ENCODE measurements at places on chromosomes 2 and 18. TPM values are rescaled to one million over a fixed set of nuclear protein-coding genes. Genes with fewer than 3 reads are reported as not detected.

- DNase-seq: no peak
Observed at GRCh38 chr2:186995092-186995491, 146.1 kb upstream of the ZSWIM2 start.

DNA sequence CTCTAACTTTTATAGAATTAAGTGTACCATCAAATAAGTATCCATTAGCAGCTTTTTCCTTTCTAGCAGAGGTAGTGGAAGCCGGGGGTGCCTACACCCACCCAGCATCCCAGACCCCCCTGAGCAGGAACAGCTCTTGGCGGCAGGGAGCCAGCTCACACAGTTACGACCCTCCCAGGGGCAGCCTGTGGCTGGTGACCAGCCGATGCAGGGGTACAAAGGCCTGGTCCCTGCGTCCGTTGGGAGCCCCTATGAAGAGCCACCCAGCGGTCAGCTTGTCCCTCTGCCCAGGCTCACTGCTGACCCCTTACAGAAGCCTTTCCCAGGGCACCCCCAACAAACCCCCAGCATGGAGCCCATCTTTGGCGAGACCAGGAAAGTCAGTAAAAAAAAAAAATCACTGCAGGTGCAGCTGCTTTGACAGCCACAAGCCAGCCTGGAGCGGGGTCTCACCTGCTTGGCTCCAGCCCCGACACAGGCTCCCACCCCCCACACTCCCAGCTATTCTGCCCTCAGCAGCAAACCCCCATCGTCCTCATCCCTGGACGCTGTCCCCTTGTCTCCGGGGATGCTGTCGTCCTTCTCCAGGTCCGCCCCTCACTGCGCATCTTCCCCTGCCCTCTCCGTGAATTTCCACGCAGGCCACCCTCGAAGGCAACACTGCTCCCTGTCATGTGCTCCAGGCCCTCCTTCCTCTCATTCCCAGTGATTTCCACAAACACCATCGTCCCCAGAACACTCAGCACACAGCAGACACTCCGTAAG is 43.1 kb downstream of the GPC1 start:
- no peak for DNase-seq

DNA sequence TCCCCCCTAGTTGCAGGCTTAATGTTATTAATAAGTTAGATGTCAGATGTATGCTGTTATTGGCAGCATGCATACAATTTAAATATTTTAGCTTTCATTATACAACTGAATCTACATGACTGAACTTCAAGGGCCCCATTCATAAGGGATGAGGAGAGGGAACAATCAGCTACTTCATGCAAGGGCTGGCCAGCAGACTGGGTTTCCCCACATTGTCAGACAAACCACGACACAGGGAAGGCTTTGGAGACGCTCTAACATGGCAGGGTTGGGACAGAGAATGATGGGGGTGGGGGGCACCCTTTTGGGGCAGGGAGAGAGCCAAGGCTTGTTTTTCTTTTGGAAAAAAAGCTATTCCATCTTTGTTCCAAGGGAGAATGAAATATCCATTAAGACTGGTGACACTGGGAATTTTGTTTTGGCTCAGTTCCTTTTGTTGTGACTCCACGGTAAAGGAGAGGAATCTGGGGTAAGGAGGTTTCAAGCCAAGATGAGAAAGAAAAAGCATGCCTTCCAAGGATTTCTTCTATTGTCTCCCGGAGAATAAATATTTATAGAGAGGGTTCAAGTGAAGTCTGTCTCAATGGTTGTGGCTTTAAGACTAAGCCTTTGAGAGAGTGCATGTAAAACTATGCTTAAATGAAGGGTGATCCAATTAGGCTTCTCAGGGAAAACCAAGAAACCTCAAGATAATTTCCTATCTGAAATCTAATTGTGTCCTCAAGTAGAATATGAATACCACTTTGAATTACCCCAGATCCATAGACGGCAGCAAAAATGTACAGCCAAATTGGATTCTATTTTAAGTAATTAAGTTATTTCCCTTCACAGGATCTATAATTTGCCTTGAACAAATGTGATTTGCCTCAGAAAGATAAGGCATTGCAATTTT is 5.4 kb downstream of the CXCR4 start:
- DNase-seq: no peak

- no peak for DNase-seq
Observed at GRCh38 chr2:226445216-226445861, 354.3 kb downstream of the IRS1 start.

Gene NUP35
- 44.3 TPM for polyA plus RNA-seq
